GM13977 (cell line): ENCODE measurements at places on chromosomes 3 and 15.

DNA sequence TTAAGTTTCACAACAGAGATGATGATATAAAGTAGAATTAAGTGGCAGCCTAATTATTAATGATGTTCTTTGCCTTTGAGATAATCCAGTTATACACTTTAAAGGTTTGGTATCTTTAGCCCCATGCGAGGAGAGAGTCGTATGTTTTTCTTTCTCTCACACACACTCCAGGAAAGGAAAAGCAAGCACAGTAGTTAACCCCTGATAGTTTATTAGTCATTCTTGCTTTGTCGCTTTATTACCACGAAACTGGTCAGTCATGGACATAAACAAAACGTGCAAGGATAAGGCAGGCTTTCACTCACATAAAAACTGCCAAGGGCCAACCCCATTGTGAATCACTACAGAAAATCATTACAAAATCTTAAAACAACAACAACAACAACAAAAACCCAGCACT, 866.9 kb downstream of the FHIT start:
- no peak for DNase-seq

GRCh38 chr3:39067286-39067685, 15.5 kb downstream of the WDR48 start:
- no peak for DNase-seq

GRCh38 chr3:67863869-67864268, 209.5 kb upstream of the SUCLG2 start:
- DNase-seq = no peak

GRCh38 chr3:188584162-188584529, 430.2 kb downstream of the LPP start:
- DNase-seq = no peak

- no peak for DNase-seq
Observed at GRCh38 chr3:71684757-71685386, 40.3 kb downstream of the EIF4E3 start.

DNA sequence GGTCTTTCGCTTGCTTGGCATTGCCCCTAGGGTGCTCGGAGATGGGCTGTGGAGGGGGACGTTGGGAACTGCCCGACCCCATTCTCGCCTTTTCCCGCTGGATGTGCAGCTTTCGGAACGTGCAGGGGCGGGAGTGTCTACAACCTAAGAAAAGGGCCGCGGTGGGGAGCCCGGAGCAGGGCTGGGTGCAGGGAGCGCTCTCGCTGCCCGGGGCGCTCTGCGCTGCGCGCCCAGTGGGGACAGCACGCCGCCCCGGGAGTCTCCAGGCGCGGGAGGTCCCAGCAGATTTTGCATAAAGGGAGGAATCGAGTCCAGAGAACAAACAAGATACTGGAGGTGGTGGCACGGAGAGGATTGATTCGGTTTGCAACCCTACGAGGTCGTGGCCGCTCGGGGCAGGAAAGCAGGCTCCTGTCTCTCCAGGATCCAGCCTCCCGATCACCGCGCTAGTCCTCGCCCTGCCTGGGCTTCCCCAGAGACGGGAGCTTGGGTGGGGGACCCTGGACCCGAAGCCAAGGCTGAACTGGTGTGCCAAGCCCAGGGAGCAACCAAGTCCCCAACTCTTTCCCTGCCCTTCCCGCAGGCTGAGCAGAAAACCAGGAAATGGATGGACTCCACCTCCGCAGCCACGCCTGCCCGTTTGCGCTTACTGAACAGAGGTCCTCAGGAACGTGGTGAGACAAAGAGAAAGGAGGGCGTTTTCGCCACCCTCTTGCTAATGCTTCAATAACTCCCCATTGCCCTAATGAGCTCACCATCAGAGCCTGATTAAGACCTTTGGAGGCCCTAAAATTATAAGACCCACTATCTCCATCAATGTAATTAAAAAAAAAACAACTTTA, 59.7 kb downstream of the NOX5 start:
- DNase-seq = no peak

- DNase-seq = no peak
Observed at GRCh38 chr15:85676342-85677098, 118.2 kb downstream of the KLHL25 start.
